Neural crest cell (in vitro differentiated cells): ENCODE measurements at places on chromosomes 16 and 17.

GRCh38 chr17:27558341-27558740 lies 72.6 kb upstream of the LGALS9 start:
- no peak for DNase-seq

DNA sequence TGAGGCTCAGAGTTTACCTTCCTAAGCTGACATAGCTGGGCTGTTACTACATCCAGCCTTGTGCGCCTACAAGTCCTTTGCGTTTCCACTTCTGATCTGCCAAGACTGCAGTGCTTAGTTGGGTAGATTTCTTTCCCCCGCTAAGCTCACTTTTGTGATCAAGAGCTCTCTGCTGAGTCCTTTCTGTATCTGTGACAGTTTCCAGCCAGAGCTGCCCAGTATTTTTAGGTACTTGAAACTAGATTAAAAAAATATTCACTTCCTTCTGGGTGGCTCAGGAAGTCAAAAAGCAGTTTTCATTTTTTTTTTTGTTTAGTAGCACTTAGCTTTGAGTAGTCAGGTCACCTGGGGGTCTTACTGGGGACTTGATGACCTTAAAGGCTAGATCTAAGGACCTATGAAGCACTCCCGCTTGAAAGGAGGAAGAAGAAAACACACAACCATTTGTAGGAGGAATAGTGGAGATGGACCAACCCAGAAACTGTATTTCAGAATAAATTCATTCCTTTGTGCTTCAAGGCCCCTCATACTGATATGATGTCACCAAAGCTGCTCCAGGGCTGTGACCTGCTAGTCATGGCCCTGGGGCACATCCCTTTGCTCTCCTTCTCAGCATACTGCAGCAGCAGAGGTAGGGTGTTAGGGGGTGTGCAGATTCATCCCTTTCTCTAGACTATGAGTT lies 75.6 kb upstream of the HNF1B start:
- no peak for DNase-seq

DNA sequence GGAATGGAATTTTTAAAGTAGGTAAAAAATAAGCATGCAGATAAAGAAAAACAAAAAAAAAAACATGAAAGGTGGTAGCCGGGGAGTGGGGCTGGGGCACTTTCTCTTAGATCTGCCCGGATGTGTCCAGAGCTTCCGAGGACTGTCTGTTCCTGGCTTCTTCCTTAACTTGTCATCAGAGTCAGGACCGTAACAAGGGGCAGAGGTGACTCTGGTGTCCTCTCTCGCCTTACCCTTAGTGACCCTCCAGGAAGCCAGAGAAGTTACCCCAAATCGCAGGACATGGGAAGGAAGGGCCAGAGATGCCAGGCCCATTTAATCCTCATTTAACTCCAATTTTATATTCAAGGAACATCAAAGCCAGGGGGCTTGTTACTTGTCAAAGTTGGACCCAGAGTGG lies 115.5 kb downstream of the ABCC6 start:
- no peak for DNase-seq

- DNase-seq, result no peak
Measured at GRCh38 chr16:23999663-24000062, 163.9 kb downstream of the PRKCB start.

DNA sequence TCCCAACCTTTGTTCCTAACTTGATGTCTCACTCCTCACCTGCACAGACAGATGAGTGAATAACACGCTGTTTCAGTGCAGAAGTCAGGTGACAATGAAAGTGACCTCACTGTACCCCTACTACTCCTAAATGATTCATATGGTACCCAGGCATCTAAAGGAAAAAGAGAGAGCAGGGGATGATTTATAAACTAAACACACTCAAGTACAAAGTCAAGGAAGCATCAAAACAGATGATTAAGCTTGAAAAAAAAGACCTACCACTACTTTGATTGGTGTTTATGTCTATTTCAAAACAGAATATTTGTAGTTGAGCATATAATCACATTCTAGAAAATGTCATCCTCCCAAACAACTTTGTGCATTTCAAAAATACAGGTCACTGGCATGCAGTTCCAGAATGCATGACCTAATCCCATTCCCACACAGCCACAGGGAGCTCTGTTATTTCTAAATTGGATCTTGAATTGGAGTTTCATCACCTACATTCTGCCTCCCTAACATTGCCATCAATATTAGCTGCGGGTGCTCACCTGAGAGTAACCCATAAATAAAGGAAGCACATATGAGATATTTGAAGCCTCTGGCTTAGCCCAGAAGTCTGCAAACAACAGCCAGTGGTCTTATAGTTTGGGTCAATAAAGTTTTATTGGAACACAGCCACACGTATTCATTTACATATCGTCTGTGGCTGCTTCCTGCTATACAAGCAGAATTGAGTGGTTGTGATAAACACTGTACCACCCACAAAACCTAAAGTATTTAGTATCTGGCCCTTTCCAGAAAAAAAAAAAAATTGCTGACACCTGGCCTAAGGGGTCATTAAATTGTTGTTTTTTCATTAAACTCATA lies 14.0 kb downstream of the HS3ST3A1 start:
- DNase-seq, result no peak

GRCh38 chr16:1026784-1027500 lies 45.4 kb downstream of the SOX8 start:
- no peak for DNase-seq

DNA sequence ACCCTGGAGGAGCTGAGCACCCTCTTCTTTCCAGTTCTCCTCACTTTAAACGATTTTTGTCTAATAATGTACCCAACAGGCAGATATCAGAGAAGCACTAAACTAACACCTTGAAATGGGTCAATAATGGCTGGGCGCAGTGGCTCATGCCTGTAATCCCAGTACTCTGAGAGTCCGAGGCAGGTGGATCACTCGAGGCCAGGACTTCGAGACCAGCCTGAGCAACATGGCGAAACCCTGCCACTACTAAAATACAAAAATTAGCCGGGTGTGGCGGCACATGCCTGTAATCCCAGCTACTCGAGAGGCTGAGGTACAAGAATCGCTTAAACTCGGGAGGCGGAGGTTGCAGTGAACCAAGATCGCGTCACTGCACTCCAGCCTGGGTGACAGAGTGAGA lies 57.4 kb downstream of the ZFHX3 start:
- no peak for DNase-seq

DNA sequence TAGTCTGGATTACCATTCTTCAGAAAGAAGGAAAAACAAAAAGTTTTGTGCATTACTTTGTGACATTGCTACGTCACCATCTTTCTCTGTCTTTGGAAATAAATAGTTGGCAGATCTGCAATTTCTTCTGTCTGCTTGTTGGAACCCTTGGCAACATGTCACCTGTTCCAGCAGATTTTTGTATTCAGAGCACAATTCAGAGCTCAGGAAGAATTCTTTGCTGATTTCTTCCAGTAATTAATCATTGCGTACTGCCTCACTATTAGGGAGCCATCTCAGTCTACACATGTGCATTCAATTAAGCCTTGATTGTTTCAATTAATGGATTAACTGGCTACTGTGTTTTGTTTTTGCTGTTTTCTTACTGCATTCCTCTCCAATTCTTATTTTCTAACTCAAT lies 467.2 kb downstream of the CDH8 start:
- DNase-seq, result no peak

DNA sequence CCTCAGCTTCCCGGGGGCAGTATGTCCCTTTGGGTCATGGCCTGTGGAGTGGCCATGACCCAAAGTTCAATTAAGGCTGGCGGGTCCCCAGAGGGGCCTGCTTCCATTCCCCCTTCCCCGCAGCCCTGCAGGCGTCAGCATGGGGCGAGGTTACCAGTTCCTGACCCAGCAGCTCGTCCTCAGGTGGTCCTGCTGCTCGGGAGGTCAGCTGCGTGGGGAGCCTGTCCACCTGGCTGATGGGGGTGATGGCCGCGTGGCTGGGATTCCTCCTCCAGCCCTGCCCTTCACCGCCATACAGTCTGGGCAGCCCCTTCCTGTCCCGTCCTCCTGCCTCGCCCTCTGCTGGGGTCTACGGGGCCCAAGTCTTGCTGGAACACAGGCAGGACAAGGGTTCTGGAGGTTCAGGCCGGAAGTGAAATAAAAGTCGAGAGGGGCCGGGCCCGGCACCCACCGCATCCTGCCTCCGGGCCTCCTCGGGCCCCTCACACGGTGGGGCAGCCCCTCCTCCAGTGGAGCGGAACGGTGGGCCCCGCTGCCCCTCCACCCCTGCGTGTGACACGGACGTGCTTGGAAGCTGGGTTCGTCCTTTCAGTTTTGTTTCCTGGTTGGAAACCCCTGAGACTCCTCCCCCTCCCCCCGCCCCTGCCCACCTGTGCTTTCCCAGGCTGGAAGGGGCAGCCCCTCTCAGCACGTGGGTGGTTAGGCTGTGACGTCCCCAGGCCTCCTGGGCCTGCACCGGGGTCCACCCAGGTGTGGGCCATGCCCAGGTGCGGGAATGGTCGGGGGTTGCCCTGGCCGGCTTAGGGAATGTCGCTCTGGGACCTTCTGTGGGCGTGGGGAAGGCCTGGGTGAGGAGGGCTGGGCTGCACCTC lies 6.8 kb downstream of the UBALD2 start:
- DNase-seq, result no peak
